Mesenchymal stem cell (in vitro differentiated cells and primary cell): ENCODE measurements at places on chromosomes 13 and 19.

DNA sequence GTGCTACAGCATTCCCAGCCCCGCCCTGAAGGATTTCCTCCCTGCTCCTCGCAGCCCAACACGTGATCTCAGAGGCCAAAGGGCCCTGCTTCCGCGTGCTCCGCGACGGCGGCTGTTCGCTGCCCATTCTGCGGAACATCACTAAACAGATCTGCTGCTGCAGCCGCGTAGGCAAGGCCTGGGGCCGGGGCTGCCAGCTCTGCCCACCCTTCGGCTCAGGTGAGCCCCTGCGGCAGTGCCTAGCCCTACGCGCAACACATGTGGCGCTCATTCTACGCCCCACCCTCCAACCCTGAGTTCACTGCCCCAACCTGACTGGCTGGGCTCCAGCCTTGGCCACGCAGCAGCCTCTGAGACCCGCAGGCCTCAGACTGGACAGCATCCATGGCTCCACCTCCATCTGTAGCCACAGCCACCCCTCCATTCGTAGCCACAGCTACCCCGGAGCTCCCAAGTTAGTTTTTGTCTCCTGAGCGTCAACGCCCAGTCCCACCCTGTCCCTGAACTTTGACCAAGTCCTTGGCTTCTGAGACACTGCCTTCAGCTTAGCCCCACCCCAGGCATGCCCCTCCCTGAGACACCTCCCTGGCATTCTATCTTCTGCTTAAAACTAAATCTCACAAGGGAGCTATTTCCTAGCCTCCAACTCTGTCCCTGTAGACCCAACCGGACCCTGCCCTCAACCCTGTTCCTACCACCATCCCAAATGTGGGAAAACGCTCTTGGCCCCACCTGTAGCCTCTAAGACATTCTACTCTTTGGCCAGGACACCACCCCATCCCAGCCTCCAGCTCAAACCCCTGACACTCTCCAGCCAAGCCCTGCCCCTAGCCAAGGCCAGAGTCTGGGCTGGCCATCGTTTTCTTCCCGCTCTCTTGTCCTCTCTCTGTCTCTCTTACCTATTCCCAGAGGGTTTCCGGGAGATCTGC, 6.4 kb downstream of the LTBP4 start:
- DNase-seq: no peak

- DNase-seq: no peak
Measured at GRCh38 chr13:95497381-95497807, 55.1 kb upstream of the CLDN10 start.

GRCh38 chr13:69194130-69194529, 913.5 kb upstream of the ATXN8OS start:
- no peak for DNase-seq

DNA sequence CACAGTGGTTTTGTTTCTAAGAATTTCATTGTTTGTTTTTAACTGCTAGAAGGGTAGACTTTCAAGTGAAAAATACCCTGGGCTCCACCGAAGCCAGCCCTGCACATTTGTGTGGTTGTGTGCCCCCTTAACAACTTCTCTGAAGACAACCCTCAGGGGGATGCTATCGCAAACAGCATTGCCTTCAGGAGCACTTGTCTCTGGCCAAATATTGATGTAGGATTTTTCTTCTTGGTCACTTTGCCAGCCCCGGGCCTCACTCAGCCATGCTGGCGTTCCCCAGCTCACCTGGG, 69.2 kb upstream of the SERP2 start:
- no peak for DNase-seq

- peak; percentile 59 for DNase-seq
Measured at GRCh38 chr13:23871616-23872220, 17.5 kb downstream of the MIPEP start.

GRCh38 chr13:90185734-90186133, 1161.8 kb upstream of the MIR17HG start:
- peak; percentile 11 for DNase-seq

DNA sequence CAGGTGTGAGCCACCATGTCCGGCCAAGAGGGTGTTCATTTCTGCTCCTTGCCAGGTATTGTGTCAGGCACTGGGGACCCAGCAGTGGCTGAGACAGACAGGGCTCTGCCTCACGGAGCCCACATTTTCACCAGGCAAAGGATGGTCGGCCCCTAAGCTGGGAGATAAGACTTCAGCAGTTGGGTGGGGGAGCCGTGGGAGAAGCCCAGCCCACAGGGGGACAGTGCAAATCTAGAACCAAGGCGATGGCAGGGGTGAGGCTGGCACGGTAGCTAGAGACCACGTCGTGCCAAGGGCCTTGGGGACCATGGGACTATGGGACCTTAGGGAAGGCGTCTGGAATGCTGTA, 8.3 kb downstream of the LSR start:
- DNase-seq: no peak

DNA sequence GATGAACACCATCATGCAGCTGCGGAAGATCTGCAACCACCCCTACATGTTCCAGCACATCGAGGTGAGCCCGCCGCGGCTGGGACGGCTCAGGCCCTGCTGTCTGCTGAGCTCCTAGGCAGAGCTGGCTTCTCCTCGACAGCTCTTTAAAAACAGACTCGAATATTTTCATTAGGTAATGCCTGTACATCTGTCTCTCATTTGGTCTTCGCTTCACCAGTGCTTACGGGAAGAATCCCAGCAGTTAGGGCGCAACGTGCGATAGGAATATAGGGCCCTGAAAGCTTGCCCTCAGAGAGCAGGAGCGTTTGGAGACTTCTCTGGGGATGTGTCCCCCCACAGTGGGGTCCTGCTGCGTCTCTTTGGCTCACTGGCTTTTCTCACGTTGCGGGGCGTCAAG, 63.8 kb upstream of the LDLR start:
- no peak for DNase-seq

DNA sequence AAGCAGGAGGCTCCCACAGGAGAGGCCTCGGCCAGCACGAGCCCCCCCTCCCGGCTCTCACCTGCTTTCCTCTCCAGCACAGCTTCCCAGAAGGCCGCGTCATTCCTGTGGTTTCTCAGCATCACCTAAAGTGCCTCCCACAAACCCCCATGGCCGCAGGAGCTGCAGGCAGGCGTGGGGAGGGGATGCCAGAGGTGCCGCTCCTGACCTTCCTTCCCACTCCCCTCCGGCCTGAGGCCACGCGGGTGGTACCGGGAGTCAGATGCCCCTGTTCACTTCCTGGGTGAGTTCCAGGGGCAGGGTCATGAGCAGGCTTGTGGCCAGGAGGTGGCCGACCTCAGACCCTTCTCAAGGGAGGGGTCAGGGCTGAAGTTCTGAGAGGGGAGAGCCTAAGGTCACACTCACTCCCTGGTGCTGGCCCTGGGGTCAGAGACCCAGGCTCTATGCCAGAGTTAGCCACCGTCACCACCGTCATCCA, 14.4 kb upstream of the NPAS1 start:
- DNase-seq: no peak

- peak; percentile 86 for DNase-seq
Measured at GRCh38 chr13:42174344-42175162, 97.4 kb upstream of the AKAP11 start.

DNA sequence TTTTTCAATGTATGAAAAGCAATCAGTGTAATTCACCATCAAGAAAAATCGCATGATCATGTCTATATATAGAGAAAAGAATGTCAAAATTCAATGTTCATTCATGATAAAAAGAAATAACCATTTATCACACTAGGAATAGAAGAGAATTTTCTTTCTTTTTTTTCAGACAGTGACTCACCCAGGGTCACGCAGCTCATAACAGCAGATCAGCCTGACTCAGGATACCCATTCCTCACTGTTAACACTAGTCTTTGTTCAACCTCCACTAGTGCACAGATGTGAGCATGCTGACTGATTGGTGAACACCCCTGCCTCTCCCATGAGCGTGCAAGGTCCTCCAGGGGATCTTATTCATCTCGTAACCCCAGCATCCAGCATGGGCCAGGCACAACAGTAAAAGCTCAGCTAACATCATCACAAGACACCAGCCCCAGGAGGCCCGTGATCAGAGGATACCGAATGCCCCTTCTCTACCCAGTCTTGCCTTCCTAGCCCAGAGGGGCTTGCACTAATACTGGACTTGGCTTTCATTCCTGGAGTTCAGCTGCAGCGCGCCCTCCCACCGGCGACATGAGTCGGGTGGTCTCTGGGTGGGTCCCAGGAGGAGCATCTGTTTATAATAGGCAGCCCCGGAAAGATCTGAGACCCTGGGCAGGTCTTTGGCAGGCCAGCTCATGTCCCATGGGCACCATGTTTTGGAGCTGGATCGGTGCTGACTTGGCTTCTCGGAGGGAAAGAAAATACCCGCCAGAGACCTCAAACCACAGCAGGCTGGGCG, 539.5 kb upstream of the SLC10A2 start:
- no peak for DNase-seq

- no peak for DNase-seq
Measured at GRCh38 chr19:6185093-6185834, 49.8 kb downstream of the ACSBG2 start.

GRCh38 chr19:29323440-29324290, 110.7 kb upstream of the UQCRFS1 start:
- no peak for DNase-seq

DNA sequence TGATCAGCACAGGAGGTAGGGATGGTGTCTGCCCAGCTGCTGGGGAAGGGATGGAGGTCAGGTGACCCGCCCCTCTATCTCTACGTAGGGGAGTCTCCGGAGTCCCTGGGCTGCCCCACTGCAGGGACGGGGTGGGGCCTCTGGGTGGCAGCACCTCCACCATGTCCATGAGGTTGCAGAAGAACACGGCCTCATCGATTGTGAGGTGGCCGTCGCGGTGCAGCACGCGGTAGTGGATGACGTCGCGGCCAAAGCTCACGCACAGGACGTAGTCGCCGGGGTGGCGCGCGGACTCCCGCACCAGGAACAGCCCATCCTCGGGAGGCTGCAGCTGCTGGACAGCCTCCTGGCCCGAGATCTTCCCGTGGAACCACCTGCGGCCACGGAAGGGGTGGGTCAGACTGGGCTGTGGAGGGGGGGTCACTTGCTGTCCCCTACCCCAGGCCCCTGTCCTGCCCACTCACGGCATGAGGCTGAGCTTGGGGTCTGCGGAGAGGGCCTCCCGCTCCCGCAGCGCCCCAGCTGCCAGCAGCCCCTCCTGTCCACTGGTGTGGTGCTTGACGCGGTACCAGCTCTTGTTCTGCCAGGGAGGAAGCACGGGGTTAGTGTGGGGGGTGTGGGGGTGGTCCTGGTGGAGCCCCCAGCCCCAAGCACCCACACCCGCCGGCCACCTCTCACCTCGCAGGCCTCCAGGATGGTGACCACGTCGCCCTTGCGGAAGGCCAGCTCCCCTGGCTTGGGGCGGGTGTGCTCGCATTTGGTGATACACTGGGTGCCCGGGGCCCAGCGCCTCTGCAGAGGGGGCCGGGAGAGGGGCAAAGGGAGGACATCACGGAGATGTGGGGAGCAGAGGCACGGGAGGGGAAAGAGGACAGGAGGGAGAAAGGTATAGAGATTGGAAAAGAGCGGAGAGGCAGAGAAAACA, 2.3 kb downstream of the MATK start:
- DNase-seq: no peak

DNA sequence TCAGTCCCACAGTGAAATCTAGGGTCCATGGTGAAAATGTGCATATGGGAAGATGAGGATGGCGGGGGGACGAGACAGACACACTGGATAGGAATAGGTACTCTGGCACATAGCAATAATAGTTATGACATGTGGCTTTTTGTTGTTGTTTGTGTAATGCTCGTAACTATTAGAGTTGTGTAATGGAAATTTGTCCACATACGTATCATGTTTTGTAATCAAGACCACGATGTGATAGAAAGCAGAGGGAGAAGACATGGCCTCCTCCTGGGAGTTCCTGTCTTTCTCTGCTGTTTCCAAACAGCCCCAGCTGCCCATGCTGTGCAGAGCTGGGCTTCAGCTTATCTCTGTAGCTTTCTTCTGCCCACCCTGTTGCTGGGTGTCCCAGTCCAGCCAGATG, 185.3 kb upstream of the TMTC4 start:
- DNase-seq: peak; percentile 17

GRCh38 chr13:112133499-112134390, 66.8 kb downstream of the SOX1 start:
- DNase-seq: no peak

- DNase-seq: no peak
Measured at GRCh38 chr19:46821512-46822409, 28.9 kb downstream of the AP2S1 start.

DNA sequence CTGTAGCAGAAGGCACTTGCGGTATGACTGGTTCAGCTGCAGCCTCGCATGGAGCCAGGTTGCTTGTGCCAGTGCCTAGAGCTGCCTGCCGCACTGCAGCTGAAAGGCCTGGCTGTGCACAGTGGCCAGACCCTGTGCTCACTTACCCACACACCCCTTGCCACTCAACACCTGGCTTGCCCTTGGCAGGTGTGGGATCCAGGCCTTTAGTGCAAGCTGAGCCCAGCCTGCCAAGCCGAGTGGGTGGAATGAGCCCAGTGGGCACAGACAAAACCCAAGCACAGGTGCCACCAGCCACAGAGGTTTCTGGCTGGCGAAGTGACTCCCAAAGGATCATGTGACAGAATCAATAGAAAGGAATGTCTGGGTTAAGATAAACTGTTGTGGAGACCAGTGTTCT, 19.5 kb downstream of the LIG4 start:
- no peak for DNase-seq
